ENCODE measurements at places on chromosomes 4 and X. TPM values are rescaled to one million over a fixed set of nuclear protein-coding genes. Genes with fewer than 3 reads are reported as not detected.

DDX53 gene
- total RNA-seq: not detected

ADAM29 gene
- total RNA-seq: not detected

MAMLD1 gene
- 2.1 TPM for total RNA-seq

F8 gene
- 8.9 TPM for total RNA-seq

DNA sequence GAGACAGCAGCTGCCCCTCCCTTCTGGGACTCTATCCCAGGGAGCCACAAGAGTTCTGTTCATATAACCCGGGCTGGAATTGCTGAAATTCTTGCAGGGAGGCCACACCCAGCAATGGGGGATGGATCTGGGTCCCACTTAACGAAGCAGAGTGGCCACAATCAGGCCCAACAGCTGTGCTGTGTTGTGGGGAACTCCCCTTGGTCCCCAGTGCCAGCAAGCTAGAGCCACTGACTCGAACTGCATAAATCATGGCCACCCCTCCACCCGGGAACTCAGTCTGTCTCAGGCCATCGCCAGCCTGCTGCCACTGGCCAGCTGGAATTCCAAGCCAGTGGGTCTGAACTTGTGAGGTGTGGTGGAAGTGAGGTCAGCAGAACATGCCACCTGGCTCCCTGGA, 111.1 kb downstream of the KLF8 start:
- no peak for DNase-seq

GRCh38 chr4:142201041-142201440, 564.7 kb downstream of the IL15 start:
- no peak for DNase-seq

DNA sequence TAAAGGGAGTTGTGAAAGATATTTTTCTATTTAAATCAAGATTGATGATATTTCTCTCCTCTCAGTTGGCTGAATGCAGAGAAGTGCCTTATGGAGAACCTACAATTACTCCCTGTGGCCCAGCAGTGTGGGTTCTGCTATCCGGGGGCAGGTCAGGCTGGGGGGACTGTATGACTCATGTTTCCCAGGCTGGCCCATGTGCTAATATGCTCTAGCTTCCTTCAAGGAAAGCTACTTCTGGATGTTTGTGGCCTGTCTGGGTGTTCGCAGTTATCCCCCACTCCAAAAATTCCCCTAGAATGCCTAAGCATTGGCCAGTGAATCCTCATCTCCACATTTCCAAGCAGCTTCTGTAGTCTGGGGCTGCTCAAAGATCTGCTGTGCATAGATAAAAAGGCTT, 58.9 kb upstream of the SPP1 start:
- DNase-seq: no peak

- DNase-seq: no peak
These were observed 498 bp downstream of the RBMX start for GRCh38 chrX:136880003-136880451.

- no peak for DNase-seq
These were observed 515.0 kb downstream of the CFAP47 start for GRCh38 chrX:36434522-36434921.

DNA sequence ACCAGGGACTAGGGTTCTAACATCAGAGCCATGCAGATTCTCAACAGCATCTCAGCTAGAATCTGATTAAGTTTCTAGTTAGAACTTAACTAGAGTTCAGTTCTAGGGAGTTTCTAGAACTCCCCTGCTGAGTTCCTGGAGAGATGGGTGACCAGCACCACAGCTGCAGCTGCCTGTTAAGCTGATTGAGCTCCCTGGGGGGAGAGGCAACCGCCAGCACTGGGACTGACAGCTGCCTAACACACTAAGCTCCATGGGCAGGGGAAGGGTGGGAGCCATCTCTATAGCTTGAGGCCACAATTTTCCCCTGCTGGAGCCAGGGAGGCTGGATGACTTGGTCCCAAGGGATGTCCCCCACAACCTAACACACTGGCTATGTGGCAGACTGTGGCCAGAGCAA, 84.2 kb downstream of the CHIC1 start:
- DNase-seq: no peak

DNA sequence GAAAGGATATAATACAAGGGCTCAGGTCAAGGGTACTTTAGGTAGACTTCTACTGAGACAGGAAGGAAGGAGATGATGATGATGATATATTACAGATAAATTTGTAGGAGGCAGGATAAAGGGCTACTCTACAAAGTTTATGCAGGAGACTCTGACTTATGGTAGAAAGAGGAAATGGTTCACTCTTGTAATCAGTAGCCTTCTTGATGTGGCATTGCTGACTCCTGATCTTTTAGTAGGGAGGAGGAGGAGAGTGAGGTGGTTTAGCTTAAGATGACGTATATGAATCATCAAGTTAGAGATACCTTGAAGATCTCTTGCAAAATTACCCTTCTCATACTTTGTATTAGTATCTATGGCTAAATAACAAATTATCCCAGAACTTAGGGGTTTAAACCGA, 4.7 kb downstream of the BLTP1 start:
- no peak for DNase-seq

DNA sequence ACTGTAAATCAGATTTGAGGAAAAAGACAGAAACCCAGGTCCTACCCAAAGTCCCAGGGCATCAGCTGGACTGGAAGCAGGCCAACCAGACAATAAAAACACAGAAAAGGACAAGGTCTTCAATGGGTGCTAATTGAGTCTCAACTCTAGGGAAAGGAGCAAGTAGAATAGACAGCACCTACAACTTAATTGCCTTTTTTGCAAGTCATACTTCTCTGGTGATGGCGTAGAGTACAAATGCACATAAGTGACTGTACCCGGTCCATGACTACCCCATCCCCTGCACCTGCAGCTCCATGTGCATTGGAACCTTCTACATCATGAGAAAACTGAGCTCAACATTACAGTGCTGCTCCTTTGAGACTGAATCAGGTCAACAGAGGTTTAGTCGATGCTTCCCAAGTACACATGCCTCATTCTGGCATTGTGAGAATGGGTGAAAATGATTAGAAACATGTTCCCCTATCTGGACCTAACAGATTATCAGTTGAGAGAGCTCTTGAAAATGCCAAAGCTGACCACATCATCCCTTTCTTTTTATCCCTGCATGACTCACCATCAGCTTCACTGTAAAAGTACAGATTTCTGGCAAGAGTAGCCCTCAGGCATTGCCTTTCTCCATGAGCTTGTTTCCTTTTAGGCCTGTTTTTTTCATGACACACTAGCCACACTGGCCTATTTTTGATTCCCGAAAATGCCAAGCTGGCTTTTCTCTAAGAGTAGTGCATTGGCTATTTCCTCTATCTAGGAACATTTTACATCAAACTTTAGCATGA, 298.3 kb downstream of the HS3ST1 start:
- no peak for DNase-seq

- DNase-seq: no peak
These were observed 61.8 kb downstream of the CPE start for GRCh38 chr4:165440415-165441158.

GRCh38 chr4:41686893-41687292, 61.6 kb downstream of the PHOX2B start:
- DNase-seq: no peak
